ENCODE measurements at places on chromosomes 2 and 18. TPM values are rescaled to one million over a fixed set of nuclear protein-coding genes. Genes with fewer than 3 reads are reported as not detected.

The FZD7 gene
- 56.3 TPM for total RNA-seq

The SCLY gene
- total RNA-seq, result 17.5 TPM

The TEKT4 gene
- total RNA-seq, result 0.30 TPM

The HOXD13 gene
- total RNA-seq, result not detected

The MDH1 gene
- 79.4 TPM for total RNA-seq

The CHRNG gene
- total RNA-seq, result not detected

The UGT1A9 gene
- not detected for total RNA-seq
